ENCODE measurements at places on chromosomes 2 and 18.

DNA sequence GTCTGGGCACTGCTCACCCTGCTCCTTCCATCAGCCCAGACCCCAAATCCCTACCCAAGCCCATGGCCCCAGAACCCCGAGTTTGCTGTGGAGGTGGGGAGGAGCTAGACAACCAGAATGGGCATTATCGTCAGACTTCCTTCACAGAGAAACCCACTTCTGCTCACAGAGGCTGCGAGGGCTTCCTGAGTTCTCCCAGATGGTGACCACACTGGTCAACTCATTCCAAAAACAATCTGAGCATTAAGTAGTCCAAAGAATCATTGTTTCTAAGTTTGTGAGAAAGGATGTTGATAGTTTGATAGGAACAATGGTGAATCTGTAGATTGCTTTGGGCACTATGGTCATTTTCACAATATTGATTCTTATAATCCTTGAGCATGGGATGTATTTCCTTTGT lies 60.2 kb downstream of the LRRC30 start:
- no peak for DNase-seq

GRCh38 chr2:144268036-144268678 lies 251.8 kb downstream of the ZEB2 start:
- no peak for DNase-seq

GRCh38 chr18:10081492-10081891 lies 167.7 kb downstream of the VAPA start:
- DNase-seq = no peak

DNA sequence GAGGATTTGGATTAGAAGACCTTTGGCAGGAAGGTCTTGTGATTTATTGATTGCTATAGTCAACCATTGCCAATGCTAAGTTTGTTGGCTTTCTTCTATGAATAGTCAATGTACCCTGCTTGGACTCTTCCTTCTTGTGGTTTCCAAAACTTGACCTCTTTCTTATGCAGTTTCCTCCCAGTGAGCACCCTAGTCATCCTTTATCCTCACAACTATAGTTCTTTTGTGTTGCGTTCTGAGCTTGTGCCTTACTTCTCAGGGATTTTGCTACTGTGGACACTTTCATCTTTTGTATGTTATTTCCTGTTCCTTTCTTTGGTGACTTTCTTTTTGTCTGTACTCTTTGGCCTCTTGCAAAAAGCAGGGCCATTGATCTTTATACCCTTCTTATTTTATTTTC lies 168.2 kb downstream of the LRRTM1 start:
- no peak for DNase-seq

DNA sequence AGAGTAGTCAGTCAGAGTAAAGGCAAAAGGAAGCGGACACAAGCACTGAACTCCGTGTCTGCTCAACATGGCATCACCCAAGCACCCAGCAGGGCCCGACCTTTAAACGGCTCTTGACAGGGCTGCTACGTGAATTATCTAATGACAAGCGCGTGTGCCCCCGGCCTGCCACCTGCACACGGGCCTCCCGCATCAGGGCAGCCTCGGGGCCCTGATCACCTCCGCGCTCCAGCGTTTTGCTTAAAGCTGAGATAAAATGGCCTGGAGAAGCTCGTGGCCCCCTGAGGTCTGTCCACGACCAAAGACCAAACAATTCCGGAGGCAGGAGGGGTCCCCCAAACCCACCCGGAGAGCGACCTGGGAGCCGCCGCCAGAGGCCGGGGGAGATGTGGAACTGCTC lies 376 bp downstream of the NDUFA10 start:
- DNase-seq = peak; percentile 2

DNA sequence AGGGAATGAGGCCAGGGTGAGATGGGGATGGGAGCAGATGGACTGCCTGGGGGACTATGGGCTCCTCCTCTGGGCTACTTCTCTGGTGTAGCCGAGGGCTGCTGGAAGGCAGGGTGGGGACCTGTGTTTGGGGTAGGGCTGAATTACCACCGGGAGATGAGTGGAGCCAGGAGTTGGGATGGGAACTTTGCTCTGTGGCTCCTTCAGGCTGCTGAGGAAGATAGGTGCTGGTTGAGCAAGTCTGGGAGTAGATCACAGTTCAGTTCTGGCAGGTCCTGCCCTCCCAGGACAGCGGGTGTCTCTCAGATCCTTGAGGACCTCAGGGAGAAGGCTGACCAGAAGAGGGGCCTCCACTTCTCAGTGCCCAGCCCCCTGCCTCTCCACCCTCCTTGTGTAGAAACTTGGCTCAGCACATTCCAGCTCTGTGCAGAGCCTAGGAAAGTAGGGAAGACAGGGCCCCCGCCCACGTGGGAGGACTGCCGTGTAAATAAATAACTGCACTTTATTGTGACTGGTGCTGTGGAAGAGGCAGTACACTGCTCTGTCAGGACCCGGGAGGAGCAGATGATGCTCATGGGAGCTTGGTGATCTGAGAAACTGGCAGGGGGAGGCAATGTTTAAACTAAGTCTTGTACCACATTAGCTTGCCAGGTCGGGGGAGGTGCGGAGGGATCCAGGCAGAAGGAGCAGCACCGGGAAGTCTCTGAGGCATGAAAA lies 15.3 kb downstream of the TET3 start:
- no peak for DNase-seq

All from inflammatory macrophage (primary cell).